Fibroblast of skin of back (primary cell): ENCODE measurements at places on chromosomes 5 and 9.
A peak's percentile ranks its signal among the peaks of the same experiment; 100 is the strongest.

GRCh38 chr5:153080940-153081339 is 409.5 kb upstream of the GRIA1 start:
- no peak for DNase-seq

- peak; percentile 84 for DNase-seq
These were observed 50.8 kb downstream of the KCNN2 start for GRCh38 chr5:114412510-114413171.

DNA sequence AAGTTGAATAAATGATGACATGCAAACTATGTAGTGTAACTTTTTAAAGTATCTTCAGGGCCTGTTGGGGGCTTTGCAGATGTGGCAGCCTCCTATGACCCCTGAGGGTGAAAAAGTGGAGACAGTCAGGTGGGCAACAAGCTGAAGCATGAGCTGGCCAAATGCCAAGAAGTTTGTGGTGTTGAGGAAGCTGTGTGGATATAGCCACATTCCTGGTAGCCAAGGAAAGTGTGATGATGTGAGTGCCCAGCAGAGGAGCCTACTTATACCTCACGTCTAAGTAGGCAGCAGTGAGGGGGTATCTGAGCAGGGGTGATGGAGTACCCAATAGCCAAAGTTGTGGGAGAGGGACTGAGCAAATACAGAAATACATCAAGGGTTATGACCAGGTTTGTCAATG is 621.2 kb upstream of the CDH6 start:
- peak; percentile 6 for DNase-seq

DNA sequence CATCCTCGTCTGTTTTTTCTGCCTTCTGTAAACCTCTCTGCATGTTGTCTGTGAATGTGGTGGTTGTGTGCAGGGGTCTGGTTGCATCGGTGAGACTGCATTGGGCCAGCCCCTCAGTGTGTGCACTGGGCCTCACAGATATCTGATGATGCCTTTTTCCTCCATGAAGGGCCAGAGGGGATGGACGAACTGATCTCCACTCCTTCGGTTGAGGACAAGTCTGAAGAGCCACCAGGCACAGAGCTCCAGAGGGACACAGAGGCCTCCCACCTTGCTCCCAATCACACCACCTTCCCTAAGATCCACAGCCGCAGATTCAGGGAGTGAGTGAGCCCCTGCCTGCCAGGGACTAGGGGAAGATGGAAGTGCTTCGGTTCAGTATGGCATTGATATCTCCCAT is 31.3 kb downstream of the SECISBP2 start:
- DNase-seq = no peak

- DNase-seq = no peak
These were observed 113.8 kb upstream of the VCAN start for GRCh38 chr5:83357621-83358231.

DNA sequence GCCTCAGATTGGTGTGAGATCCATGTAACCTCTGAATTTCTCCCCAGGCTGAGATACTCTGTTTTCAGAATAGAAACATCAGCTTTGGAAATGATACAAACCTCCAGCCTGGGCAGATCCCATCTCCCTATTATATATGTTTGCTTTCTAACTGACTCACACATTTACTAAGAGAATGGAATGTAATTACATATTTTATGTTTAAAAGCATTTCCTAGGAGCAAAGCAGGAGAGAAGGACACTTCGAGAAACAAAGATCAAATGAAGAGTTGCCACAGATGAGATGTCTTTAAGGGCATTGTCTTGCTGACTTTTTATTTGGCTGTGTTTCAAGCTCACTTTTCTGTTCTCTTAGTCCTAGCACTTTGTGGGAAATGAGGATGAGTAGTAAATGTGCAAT is 96.3 kb downstream of the CDH18 start:
- peak; percentile 82 for DNase-seq

DNA sequence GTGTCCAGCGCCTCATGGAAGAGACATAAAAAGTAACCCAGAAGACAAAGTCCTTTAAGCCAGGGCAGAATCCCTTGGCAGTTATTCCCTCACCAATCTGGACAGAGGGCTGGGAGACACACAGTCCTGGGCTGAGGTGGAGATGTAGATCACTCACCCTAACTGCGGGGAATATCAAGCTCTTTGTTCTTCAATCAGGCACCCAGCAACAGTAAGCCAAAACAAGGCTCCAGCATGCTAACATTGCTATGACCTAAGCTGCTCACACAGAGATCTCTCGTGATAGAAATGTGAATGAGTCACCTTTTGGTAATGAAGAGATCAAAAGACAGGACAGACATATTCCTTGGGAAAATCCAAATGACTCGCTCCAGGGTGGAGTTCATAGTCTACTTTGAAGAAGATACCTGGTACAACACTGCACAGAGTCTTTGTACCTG is 101.3 kb downstream of the FBN2 start:
- peak; percentile 83 for DNase-seq

- no peak for DNase-seq
These were observed 75.6 kb upstream of the SLC12A2 start for GRCh38 chr5:128007939-128008338.

- peak; percentile 64 for DNase-seq
These were observed 282.1 kb downstream of the NFIB start for GRCh38 chr9:14031810-14032209.

DNA sequence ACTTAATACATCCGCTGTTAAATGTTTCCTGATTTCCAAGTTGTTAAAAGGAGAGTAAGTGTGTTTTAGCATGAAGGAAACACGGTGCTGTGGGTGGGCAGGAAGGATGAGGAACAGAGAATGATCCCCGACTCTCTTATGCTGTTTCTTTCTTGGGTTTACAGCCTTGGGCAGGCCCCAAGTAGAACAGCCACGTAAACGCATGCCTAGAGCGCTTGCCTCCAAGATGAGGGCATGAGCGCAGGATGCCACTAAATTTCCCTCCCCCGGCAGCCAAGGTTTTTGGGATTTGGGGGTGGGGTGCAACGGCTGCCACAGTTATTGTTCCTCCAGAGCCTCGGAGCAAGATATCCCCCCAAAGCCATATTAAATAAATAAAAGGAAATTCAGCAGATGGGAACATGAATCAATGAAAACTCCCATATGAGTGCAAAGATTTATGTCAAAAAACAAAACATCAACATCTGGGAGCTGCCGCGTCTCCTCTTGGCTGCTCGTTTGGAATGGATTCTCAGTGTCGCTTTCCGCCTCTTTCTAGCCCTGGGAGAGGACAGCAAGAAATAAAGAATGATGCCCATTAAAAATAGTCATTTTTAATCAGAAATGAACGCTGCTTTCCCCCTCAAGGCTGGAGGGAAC is 10.0 kb upstream of the DELE1 start:
- no peak for DNase-seq

GRCh38 chr5:173767574-173768266 is 120.4 kb upstream of the CPEB4 start:
- DNase-seq = no peak

- DNase-seq = no peak
These were observed 102.4 kb upstream of the PARP8 start for GRCh38 chr5:50564079-50564478.

DNA sequence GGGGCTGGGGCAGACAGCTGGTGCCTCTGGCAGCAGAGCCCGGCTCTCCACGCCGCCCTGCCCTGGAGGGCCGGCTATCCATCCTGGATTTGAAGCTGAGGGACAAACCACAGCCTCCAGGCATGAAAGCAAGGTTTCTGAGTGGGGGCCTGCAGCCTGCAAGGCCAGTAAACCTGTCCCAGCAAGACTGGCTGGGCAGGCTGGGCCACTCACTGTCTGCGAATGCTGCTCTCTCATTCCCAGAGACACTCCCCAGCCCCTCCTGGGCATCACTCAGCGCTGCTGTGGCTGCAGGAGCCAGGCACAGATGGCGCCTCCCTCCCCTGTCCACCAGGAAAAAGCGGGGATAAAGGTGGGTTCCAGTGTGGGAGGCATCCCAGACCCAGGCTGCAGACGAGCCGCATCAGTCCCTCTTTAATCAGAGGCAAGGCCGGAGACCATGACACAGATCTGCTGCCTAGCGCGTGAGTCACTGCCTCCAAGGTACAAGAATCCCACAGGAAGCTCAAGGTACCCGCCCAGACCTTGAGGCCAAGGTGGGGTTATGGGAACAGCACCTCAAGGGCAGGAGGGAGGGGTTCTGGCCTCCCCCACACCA is 118.0 kb downstream of the VAV2 start:
- DNase-seq = peak; percentile 73

DNA sequence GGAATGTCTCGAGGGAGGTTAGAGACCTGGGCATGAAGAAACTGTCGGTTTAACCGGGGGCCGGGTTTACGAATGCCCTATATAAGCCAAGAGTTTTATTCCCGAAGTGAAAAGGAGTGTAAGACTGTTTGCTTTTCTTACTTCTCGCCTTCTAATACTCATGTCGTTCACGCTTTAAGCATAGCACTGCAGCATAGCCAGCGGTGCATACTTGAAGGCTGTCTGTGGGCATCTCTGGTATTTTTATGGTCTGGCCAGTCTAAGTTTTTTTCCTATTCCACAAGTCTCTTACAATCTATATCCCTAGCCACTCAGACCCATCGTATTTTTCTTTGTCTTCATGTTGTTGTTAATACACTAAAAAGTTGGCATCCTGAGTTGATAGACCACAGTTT is 1.2 kb downstream of the UHRF2 start:
- DNase-seq = peak; percentile 65

GRCh38 chr9:27470291-27470856 is 53.7 kb upstream of the IFNK start:
- no peak for DNase-seq

- no peak for DNase-seq
These were observed 35.9 kb upstream of the PWWP2A start for GRCh38 chr5:160155017-160155750.

DNA sequence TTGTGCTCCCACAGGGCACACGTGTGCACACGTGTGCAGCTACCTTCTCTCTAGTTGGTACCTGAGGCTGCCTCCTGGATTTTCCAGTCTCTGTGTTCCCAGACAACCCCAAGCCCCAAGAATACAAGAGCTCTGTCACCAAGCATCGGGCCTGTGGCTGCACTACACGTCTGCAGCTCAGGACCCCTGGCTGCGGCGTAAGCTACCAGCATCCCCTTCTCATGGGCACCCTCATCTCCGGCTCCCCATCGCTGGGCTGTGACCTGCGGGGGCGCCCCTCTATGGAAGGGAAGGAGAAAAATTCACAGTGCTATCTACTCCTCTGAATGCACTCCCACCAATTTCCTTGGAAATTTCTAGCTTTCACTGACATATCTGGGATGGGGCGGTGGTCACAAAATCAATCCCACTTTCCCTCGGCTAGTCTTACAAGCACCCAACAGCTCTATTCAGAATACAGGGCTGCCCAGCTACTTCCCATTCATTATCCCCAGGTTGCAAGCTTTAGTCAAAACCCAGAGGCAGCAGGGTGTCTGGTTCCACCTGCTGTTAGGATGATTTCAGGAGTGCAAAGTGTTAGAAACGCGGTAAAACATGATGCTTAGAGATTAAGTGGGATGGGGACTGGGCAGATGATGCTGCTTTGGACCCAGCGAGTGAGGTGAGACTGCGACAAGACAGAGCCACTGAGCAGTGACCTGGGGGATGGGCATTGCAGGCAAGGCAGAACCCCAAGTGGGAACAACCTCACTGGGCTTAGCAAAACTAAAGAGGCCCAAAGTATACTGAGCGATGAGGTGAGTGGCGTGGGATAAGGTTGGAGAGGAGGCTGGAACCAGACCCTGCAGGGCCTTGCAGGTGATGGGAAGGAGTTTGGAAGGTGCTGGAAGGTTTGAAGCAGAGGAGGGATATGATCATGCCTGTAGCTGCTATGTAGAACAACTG is 121.7 kb downstream of the KCNIP1 start:
- DNase-seq = no peak

- DNase-seq = no peak
These were observed 623.0 kb downstream of the SLCO4C1 start for GRCh38 chr5:101673120-101673519.

GRCh38 chr9:115548609-115549260 is 430.8 kb upstream of the TNC start:
- peak; percentile 8 for DNase-seq

GRCh38 chr5:75324791-75325190 is 12.2 kb upstream of the HMGCR start:
- no peak for DNase-seq

DNA sequence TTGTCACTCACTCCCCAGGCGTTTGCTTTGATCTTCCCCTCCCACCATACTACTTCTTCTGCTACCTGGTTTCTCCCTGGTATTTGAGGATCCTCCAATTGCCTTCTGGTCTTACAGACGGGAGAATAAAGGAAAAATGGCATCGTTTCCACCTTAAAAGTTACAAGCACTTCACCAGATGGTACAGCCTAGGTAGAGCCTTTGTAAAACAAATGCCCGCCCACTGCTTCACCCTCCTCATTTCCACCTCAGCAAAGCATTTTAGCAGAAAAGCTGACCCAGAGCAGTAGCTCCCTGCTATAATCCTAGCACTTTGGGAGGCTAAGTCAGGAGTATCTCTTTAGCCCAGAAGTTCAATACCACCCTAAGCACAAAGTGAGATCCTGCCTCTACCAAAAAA is 5.1 kb upstream of the ANXA2R start:
- DNase-seq = no peak

GRCh38 chr5:143547342-143547741 is 143.9 kb upstream of the NR3C1 start:
- DNase-seq = no peak

GRCh38 chr5:54302267-54302687 is 8.1 kb downstream of the ARL15 start:
- DNase-seq = no peak

GRCh38 chr9:93003552-93004407 is 54.7 kb upstream of the SUSD3 start:
- DNase-seq = peak; percentile 11

- no peak for DNase-seq
These were observed 8.9 kb downstream of the RAB24 start for GRCh38 chr5:177294632-177295031.

DNA sequence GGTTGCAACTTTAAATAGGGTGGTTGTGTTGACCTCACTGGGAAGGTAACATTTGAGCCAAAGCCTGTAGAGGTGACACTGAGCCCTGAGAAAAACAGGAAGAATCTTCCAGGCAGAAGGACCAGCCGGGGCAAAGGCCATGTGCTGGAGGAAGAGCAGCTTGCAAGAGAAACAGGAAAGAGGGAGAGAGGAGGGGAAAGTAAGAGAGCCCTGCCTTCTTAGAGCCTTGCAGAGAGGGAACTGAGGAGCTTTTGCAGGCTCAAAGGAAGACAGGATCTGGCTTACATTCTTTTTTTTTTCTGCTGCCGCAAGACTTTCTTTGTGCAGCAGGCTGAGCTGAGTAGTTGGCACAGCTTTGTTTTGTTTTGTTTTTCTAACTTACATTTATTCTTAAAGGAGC is 17.4 kb downstream of the C9orf153 start:
- no peak for DNase-seq

- DNase-seq = peak; percentile 31
These were observed 1231.1 kb upstream of the ACO1 start for GRCh38 chr9:31153250-31153840.

- no peak for DNase-seq
These were observed 141.7 kb downstream of the DCP2 start for GRCh38 chr5:113118298-113118697.

- DNase-seq = no peak
These were observed 130.2 kb upstream of the SPEF2 start for GRCh38 chr5:35487233-35488025.

DNA sequence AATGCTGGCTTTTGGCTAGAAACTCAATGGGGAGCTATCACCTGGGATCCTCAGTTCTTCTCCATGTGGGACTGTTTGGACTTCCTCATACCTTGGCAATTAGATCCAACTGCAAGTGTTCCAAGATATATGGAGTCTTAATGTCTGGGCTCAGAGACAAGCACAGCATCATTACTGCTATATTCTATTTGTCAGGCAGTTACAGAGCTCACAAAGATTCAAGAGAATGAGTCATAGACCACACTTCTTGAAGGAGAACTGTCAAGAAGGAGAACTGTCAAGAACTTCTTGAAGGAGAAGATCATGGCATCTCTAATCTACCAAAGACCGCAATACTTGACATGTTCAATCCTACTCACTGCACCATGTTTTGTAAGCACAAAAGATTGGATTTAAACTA is 106.8 kb upstream of the NREP start:
- peak; percentile 42 for DNase-seq
